CD4-positive, alpha-beta T cell treated with Interleukin-21 for 1 hour (primary cell): ENCODE measurements at places on chromosomes 3 and 15.

DNA sequence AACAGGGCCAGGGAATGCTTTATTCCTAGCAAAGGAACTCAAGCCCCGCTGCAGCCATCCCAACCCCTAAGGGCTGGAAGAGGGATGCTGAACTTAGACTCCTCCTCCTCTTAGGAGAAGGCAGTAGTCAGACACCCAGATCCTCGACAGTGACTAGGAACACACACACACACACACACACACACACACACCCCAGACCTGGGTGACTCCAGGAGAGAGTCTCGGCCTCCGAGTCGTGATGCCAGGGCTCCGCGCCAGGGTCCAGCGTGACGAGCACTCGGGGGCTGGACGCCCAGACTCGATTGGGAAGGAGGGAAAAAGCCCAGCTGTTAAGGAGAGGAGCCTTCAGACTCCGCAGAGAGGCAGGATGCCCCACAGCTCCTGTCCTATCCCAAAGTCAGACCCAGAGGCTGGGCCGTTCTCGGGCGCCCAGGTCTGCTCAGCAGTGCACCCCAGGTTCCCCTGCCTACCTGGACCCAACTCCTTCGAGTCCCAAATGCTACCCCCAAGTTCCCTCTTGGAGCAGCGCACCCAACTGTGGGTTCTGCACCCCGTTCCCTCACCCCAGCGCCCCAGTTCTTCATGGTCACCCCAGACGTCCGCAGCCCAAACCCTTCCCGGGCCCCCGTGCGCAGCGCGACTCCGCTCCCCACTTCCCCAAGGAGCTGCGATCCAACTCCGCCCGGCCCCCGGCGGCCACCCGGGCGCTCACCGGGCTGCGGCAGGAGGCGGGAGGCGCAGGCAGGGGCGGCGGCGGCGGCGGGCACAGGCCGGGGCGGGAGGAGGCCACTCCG, 421 bp downstream of the BMF start:
- DNase-seq = no peak

- DNase-seq = no peak
Measured at GRCh38 chr3:10367506-10367905, 46.6 kb upstream of the SEC13 start.

GRCh38 chr3:126522363-126522788, 1.6 kb upstream of the CHST13 start:
- peak; percentile 24 for DNase-seq

GRCh38 chr15:39473298-39473947, 107.5 kb upstream of the THBS1 start:
- DNase-seq = no peak

- no peak for DNase-seq
Measured at GRCh38 chr3:50208677-50209344, 3.7 kb downstream of the SLC38A3 start.

DNA sequence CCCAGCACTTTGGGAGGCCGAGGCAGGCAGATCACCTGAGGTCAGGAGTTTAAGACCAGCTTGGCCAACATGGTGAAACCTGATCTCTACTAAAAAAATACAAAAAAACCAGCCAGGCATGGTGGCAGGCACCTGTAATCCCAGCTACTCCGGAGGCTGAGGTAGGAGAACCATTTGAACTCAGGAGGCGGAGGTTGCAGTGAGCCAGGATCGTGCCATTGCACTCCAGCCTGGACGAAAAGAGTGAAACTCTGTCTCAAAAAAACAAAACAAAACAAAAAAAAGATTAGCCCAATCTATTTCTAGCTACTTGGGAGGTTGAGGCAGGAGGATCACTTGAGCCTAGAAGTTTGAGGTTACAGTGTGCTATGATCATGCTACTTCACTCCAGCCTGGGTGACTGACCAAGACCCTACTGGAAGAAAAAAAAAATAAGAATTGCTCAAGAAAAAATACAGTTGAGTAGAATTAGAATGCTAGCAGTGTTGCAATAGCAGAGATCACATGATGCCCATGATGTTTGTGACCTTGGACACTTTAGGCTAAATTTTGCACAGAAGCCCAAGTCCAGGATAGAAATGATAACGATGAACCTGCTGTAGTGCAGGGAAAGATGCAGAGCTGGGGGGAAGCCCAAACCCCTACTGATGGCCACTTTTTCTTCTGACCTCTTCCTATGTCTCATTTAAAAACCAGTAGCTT, 162.2 kb downstream of the LPP start:
- no peak for DNase-seq

- DNase-seq = no peak
Measured at GRCh38 chr15:98686983-98687382, 38.6 kb downstream of the IGF1R start.

- DNase-seq = no peak
Measured at GRCh38 chr3:152037297-152037696, 163.9 kb downstream of the SUCNR1 start.

DNA sequence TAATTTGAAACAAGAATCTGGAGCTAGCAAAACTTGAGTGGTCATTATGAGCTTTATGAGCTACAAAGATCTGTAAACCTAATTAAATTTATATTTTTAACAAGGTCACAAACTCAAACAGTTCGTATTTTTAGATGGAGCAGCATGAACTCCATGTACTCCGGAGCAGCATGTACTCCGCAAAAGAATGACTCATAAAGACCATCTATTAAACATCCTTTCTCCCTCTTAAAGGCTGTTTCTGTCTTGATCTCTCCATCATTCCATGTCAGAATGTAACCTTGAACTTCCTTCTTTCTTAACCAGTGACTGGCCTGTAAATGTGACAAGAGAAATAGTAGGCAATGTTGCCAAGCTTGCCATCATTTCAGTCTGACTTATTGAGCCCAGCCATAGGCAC, 696.9 kb downstream of the ZNF385D start:
- DNase-seq = no peak

GRCh38 chr3:126155280-126155640, 25.1 kb downstream of the ALDH1L1 start:
- no peak for DNase-seq

- no peak for DNase-seq
Measured at GRCh38 chr3:129318921-129319320, 40.3 kb downstream of the HMCES start.

DNA sequence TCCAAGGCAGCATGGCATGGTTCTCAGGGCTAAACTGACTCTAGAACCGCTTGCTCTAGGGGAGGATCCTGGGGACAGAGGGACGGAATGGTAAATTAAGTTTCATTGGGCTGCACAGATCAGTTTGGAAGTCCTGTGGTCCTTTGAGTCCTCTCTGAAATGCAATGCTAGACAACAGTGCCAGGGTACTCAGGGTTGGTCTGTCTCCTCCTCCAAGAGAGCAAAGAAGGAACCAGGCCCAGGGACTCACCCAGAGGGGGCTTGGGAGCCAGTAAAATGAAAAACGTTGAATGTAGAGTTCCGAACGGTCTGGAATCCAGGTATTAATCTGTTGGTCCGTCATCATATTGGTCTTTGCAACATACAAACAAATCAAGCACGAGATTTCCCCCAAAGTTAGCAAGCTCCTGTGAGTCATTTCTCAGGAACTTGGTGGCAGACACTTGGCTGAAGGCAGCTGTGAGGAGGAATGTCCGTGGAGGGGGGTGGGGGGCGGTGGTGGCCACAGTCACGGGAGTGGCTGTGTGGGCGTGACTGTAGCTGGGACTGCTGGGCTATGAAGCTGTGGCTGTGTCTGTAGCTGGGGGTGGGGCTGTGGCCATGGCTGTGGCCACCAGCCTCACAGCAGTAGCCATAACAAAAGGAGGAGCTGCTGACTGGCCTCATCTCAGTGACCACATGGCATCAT, 361.0 kb downstream of the SHQ1 start:
- DNase-seq = no peak

GRCh38 chr15:83322061-83322460, 37.6 kb upstream of the BNC1 start:
- no peak for DNase-seq
